ENCODE measurements at places on chromosomes 11 and 22.

DNA sequence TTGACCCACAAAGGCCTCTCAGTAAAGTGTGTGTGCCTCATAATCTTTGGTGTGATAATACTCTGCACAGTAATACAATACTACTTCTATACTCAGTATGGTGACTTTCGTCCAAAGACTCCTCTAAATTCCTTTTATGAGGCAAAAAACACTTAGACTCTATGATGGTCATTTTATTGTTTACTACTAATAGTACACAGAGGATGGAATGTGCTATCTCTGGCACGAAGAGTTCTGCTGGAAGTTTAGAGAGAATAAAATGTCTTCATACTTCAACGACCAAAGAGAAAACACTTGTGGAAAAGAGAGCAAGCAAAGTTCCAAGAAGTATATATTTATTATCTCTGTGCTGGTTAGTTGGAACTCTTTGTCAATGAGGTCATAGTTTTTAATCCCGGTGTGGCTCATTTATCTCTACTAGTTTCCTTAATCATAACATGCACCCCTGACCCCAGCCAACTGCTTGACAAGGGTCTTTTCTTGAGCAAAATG lies 7.5 kb upstream of the CSTF3 start:
- peak; percentile 22 for DNase-seq

- DNase-seq, result no peak
Measured at GRCh38 chr11:67439321-67440228, 2.1 kb upstream of the PTPRCAP start.

DNA sequence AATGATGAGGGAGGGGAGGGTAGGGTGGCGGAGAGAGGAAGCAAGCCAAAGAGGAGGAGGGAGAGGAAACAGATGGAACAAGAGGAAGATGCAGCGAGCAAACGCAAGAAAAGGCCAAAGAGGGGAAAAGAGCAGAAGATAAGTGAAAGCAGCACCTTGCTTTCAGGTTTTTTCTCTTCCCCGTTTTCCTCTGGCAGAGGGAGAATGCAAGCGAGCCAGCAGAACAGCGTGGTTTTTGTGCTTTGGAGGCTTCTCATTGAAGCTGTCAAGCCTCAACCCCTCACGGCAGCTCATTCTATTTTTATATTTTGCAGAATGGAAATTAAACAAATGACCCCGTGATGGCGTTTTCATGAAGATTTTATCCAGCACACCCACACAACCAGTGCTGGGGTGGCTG lies 67.1 kb upstream of the GRAMD1B start:
- DNase-seq, result no peak

GRCh38 chr11:71563406-71563805 lies 2.0 kb upstream of the KRTAP5-10 start:
- DNase-seq, result peak; percentile 62

- no peak for DNase-seq
Measured at GRCh38 chr22:49210606-49211005, 617.1 kb downstream of the BRD1 start.

DNA sequence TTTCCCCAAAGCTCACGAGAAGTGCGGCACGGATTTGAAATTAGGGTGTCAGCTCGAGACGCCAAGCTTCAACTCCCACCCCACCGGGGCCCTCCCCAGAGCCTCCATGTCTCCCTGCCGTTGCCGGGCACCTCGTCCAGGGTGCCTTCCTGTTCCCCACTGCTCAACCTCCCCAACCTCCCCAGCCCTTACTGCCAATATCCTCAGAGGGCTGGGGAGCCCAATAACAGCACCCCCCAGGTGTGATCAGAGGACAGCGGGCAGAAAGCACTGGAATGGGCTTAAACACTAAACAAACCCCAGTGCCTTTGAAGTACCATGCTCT lies 1336.4 kb downstream of the TBC1D22A start:
- DNase-seq, result no peak

DNA sequence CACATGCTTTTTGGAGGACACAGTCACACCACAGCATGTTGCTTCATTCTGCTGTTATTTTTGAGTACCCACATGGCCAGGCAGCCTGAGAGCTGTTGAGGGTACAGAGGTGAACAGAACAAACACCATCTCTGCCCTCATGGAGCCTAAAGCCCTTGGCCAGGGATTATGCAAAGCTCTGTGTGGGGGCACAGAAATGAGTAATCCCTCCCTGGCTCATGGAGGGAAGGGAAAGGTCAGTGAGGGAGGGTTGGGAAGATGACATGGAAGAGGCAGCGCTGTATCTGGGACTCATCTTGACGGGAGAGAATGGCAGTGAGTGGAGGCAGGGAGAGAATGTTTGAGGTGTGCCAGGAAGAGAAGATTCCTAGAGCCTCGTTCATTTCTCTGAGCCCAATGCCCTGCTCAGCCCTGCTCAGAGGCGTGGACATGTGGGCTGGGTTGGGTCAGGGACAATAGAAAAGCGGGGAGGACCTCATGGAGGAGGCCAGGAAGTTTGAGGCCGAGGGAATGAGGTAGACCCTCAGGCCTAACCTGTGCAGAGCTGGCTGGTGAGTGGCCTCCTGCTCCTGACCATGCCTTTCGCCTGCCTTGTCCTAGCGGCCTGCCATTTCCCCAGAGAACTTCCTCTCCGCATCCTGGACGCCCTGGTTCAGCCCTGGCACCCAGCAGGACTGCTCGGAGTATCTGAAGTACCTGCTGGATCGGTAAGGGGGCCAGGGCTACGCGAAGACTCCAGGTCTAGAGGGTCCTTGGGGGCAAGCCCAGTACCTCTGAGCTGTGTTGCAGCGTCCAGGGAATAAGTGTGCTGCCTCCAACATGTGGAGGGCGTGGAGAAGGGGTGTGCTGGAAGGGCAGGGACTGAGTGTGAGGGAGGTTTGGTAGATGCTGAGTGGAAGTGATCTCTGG lies 19.8 kb downstream of the USP35 start:
- peak; percentile 25 for DNase-seq

- DNase-seq, result peak; percentile 48
Measured at GRCh38 chr11:45252134-45252856, 33.8 kb downstream of the SYT13 start.

- no peak for DNase-seq
Measured at GRCh38 chr11:111845276-111846028, 25.9 kb downstream of the ALG9 start.

- DNase-seq, result no peak
Measured at GRCh38 chr11:43723617-43724016, 43.1 kb downstream of the HSD17B12 start.

DNA sequence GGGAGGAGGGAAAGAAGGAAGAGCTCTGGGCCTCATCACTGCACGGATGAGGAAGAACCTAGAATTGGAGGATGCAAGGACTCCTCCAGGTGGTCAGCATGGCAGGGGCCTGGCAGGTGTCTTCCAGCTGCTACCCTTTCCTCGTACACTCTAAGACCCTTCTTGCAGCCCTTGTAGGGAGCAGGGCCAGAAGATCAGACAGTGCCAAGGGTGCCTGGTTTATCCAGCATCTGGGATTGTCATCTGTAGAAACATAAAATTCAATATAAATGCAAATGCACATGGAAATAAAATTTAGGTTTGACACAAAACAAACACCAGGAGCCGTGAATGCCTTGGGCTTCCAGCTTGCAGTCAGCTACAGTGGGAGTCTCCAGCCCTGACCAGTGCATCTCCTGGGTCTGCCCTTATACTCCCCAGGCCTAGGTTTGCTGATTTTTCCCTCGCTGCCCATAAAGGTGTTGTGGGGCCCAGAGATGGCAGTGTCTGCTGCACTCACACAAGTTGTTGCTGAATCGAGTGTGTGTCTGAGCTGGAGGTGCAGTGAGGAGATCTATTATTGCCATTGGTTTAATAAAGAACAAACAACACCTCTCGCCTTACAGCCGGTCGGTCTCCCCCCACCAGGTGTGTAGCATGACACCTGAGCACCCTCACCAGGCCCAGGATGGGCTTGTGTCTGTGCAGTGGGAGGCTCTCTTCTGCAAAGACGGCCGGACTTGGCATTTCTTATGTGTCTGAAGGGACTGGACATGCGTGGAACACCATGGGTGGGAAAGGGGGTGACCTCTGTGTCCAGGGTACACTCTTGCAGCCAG lies 87.1 kb downstream of the BCR start:
- no peak for DNase-seq

- DNase-seq, result no peak
Measured at GRCh38 chr22:21593406-21594232, 26.1 kb downstream of the UBE2L3 start.

GRCh38 chr22:19806213-19807160 lies 45.9 kb downstream of the TBX1 start:
- DNase-seq, result no peak

DNA sequence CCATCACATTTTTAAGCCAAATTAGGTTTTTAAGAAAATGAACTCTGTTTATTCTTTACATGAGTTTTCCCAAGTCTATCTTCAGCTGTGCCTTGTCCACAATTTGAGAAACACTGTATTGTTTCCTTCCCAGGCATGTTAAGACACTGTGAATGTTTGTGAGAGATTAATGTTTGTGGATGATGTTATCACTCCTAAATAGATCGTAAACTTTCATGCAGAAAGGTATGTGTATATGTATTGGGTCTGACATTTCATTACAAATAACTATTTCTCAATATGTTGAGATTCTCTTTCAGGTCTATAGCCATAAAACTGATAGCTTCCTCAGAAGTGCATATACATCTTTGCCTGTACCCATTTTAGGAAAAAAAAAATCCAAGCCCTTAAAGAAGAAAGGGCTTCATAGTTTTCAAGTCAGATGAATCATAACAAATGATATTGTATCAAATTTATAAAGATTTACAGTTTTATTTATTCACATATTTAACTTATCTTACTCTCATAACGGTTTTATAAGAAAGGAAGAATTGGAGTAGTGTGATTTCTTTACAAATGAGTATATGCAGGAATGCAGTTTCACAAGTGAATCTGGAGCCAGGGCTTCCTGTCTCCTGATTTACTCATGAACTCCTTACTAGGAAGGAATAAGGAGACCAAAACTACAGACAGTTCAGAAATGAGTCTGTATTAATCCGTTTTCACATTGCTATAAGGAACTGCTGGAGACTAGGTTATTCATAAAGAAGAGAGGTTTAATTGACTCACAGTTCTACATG lies 11.2 kb downstream of the OR8D1 start:
- no peak for DNase-seq

DNA sequence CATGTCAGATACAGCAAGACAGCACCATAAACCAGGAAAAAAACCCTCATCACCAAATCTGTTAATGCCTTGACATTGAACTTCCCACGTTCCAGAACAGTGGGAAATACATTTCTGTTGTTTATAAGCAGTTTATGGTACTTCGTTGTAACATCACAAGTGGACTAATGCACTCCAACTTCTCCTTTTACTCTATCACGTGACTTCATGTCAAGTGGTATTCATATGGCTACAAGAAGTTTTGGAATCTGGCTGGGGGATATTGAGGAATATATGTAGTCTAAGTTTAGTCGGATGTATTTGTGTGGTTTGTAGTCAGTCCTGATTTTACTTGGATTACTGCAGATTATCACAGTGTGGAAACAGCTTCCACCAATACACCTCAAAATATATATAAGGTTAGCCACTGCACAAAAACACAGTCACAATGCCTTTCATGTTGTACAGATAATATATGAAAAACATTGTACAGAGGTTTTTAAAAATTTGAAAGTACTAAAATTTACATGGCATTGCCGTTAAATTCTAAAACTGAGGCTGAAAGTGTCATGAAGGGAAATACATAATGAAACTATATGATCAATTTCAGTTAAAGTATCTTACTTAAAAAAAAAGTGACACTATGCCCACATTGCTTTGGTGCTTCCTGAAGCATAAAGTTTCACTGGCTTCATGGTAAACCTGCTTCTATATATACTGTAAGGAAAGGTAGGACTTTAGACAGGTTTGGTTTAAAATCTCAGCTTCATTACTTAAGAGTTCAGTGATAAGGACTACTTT lies 134.1 kb downstream of the CASP12 start:
- no peak for DNase-seq

DNA sequence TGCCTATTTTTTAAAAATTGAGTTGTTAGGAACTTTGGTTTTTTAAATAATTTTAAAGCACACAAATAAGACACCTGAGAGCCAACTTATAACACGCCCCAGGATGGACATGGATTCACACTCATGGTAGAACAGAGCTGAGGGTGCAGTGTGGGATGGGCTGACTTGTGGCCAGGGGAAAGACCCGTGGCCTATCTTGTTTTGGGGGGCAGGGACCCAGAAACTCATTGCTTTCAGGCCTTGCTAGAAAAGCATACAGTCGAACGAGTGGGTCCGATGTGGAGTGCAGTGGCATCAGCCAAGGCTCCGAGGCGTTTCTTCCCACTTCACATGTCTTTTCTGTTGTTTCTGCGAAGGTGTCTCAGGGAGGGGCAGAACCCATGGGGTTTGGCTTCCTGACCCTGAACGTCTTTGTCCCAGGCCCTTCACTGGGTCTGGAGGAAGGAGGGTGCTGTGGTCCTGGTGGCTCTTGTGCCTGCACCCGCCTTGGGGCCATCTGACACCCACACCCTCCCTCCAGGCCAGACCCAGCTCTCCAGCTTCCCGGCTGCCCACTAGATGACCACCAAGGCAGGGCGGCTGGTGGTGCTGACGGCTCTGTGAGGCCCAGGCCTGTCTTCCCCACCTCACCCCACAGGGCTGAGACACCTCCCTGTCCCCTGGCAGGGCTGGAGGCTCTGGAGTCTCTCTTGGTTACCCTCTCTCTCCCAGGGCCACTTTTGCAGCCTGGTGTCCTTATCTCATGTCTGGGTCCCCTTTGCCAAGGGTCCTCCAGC lies 120.8 kb downstream of the KCNQ1 start:
- DNase-seq, result no peak

GRCh38 chr11:11290354-11290753 lies 62.7 kb downstream of the CSNK2A3 start:
- no peak for DNase-seq

DNA sequence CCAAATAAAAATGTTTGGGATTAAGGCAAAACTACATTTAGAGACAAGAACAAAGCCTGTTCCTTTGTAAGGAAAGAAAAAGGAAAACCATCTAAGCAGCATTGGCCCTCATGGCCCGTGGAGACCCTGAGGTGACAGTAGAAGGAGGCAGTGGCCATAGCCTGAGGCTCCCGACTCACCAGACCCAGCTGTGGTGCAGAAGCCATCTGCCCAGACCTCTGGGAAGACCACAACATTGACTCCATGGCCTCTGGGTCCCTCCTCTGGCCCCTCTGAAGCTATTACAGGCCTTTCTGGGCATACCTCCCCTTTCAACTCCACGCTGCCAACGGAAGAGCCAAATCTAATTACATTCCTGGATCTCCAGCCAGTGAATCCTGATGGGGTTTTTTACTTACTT lies 6.4 kb downstream of the PRAME start:
- no peak for DNase-seq

DNA sequence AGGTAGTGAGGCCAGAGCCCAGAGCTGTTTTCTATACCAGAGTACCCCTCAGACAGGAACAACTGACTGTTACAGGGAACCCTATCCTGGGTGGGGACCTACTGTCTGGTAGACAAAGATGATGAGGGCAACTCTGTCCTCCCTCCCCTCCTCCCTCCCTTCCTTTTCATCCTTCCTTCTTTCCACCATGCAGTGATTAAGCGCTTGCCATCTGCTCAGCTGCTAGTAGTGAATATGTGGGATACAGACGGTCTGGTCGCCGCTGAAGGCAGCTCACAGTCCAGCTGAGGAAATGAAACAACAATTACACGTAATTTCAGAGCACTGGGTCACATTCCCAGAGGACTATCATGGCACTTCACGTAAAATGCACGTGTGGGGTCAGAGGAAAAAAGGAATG lies 597.1 kb downstream of the BUD13 start:
- no peak for DNase-seq

GRCh38 chr11:29306527-29306926 lies 710.3 kb downstream of the KCNA4 start:
- DNase-seq, result peak; percentile 97

Data from EL (cell line).